ENCODE measurements at places on chromosomes 11 and 22.

- DNase-seq = no peak
Measured at GRCh38 chr11:109704432-109704831, 282.4 kb downstream of the C11orf87 start.

GRCh38 chr11:134610116-134610910 lies 198.3 kb upstream of the B3GAT1 start:
- no peak for DNase-seq

GRCh38 chr11:1059759-1060158 lies 14.9 kb upstream of the MUC2 start:
- DNase-seq = no peak

DNA sequence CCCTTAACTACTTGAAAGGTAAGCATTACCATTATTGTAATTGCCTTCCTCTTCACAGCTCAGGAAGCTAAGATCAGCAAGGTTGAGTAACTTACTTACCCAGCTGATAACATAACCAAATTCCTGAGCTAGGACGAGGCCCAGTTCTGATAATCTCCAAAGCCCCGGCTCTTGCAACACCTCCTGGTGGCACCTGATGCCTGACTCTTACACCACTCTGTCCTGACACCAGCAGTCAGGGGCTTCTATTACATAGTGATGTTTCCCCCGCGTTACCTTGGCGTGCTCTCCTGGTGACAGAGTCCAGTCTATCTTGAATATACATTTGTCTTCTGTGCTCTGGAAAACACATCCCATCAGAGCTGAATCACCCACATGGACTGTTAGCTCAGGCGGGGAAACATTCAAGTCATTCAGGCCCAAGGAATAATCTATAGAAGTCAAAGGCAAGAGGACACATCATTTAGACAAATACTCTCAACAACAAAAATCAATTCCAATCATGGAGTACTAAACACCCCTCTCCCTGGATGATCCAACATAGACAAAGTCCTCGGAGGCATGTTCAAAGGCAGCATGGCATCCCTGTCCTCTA lies 12.6 kb downstream of the JAML start:
- DNase-seq = no peak

DNA sequence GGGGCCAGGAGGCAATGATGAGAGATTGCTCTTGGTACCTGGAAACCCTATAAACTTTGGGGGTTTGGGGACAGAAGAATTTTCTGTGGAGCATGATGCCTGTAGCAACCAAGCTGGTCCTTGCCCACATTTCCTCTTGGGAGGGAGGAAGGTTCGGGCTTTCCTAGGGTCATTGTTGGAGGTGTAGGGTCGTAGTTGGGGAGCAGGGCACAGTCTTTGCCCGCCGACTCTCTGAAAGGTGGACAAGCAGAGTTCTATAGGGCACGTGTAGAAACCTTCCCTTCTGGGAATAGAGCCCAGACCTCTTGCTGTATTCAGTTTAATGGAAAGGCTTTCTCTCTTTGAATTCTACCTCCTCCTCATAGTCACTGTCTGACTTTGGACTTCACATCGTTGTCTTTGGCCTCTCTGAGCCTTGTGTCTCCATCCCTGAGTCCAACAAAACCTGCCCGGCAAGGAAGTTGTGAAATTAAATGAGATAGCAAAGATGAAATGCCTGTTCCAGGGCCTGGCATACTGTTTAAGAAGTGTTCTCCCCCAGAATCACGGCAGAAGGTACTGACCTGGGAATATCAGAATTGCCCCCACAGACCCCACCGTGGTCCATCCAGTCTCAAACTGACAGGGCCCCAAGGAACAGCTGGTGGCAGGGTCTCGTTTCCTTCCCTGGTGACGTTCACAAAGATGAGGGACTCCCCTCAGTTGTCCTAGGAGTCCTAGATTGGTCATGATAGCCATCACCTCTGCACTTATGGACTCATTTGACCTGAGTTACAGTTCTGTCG lies 1.6 kb downstream of the PRDM11 start:
- no peak for DNase-seq

GRCh38 chr11:36885154-36885553 lies 287.1 kb upstream of the RAG2 start:
- no peak for DNase-seq

GRCh38 chr11:129937592-129938238 lies 42.3 kb upstream of the NFRKB start:
- DNase-seq = no peak

DNA sequence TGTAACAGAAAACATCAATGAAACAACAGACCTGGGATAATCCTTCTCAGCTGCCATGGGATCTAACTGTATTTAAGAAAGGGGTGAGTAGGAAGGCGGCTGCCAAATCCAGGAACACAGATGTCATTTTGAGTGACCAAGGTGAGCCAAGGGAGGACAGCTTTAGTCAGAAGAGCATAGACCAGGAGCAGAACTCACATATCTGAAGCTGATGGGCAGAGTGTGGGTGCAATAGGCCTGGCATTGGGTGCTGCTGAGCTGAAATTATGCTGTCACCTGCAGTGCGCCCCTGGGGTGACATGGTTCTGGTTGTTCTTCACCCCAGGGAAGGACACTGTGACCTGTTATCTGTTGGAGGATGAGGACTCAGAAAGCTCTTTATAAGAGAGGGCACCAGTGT lies 88.9 kb upstream of the TOP3B start:
- DNase-seq = no peak

GRCh38 chr22:26658671-26659478 lies 1.5 kb downstream of the MIAT start:
- DNase-seq = peak; percentile 91

- DNase-seq = no peak
Measured at GRCh38 chr11:40958707-40959106, 500.7 kb downstream of the LRRC4C start.
